ENCODE measurements at places on chromosomes 4 and X.

GRCh38 chrX:38166478-38167083 is 54.1 kb downstream of the SRPX start:
- no peak for DNase-seq

DNA sequence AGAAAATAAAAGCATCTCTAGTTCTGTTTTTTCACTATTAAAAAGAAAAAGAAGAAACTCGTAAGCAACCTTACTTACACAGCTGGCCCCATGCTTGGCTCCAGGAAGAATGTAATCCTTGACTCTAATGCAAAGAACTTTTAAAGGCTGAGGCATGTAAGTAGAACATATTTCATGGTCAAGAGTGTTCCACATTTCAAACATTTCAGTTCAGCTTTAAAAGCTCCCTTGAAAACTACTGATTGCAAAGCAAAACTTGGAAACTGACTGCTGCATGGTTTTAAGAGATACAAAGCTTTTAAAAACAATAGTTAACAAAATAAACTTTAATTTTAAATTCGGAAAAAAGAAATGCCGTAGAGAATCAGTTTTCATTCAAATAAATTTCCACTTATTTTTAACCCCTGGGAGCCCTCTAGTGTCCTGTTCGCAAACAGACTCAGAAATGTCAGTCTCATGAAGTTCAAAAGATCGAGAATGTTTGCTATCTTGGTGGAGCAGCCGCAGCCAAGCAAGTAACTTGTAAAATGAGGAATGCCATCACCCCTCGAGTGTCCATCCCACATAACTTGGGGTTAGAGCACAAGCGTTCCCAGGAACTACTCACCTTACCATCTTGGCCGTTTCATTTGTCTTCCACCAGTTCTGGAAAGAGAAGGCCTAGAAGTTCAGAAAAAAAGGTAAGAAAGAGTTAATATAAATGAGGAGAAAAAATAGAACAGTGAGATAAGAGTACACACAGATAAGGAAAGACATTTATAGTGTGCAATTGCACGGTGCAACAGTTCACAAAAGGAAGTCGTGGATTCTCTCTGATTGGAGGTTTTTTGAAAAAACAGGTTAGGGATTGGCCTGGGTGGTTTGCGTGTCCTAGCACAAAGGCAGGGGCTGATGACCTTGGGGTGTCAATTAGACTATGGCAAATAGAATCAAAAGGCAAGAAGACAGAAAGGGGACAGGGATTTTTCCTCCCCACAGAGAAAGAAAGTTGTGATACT is at the start of gene GASK1B:
GASK1B (minus strand) TSS at position 765 of the 998 bp plus-strand sequence. CDS start 1,650 bp downstream, outside the sequence.
- DNase-seq, result no peak

GRCh38 chr4:77044461-77045150 is 31.2 kb downstream of the CCNI start:
- no peak for DNase-seq

DNA sequence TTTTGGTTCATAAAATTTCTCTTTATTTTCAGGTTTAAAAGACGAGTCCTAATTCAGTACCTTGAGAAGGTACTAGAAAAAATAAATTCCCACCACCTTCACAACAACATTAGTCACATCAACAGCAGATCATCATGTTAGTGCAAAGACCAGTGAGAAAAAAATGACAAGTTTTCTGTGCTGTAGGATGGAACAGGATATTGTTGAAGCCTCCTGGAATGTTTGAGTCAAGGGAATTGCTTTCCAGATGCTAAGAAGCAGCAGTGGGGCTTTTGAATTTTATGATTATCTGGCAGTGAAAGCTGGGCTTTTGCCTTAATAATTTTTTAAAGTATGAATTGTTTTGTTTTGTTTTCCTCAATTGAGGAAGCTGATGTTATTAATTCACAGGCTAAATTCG is 61.0 kb downstream of the INTS6L start:
- no peak for DNase-seq

- DNase-seq, result no peak
Measured at GRCh38 chrX:119991005-119991787, 47.6 kb upstream of the NKAP start.

- no peak for DNase-seq
Measured at GRCh38 chr4:103996064-103996463, 276.3 kb upstream of the TACR3 start.

DNA sequence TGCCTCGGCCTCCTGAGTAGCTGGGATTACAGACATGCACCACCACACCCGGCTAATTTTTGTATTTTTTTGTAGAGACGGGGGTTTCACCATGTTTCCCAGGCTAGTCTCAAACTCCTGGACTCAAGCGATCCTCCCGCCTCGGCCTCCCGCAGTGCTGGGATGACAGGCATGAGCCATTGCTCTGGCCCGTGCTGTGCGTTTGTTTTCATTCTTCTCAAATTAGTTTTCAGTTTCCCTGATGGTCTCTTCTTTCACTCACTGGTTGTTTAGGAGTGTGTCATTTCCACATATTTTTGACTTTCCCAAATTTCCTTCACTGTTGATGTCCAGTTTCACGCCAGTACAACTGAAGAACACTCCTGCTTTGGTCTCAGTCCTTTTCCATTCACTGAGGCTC is 31.8 kb downstream of the SH3TC1 start:
- no peak for DNase-seq
